ENCODE measurements at places on chromosomes 2 and 18.

DNA sequence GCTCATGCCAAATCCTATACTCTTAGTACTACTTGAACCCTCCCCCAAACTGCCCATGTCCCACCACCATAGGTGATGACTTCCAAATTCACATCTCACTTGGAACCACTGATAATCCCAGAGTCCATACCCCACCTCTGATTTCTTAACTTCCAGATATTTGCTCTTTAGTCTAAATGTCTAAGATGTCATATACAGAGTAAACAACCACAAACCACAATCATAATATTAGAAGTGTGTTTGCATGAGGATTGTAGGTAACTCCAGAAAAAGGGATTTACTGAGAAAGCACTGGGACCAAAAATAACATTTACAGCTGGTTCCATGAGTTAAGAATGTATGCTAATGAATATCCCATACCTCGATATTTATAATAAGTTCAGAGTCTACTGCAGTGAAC, 146.2 kb downstream of the ZNF385B start:
- no peak for DNase-seq

- DNase-seq: no peak
Measured at GRCh38 chr18:45920367-45920766, 46.8 kb downstream of the EPG5 start.

DNA sequence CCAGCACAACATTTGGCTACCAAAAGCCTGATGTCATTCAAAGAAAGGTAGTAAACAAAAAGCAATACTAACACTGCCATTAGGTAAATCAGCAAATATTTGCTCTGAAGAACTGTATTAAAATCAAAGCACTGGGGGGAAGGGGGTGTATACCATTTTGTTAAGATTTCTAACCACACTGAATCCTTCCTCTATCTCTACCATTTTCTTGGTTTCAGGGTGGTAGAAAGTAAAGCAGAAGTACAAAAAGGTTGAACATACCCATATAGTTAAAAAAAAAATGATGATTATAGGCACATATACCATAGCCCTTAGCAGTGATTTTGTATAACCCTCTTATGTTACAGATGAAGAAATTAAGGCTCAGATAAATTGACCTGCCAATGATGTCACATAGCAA, 437.6 kb downstream of the ZEB2 start:
- no peak for DNase-seq

- no peak for DNase-seq
Measured at GRCh38 chr18:36427369-36427768, 129.9 kb downstream of the FHOD3 start.

- no peak for DNase-seq
Measured at GRCh38 chr18:36064027-36064808, 3.1 kb downstream of the RPRD1A start.

GRCh38 chr2:70943205-70943871, 7.6 kb downstream of the ATP6V1B1 start:
- DNase-seq: no peak

- DNase-seq: no peak
Measured at GRCh38 chr2:158140201-158140600, 38.5 kb downstream of the UPP2 start.

DNA sequence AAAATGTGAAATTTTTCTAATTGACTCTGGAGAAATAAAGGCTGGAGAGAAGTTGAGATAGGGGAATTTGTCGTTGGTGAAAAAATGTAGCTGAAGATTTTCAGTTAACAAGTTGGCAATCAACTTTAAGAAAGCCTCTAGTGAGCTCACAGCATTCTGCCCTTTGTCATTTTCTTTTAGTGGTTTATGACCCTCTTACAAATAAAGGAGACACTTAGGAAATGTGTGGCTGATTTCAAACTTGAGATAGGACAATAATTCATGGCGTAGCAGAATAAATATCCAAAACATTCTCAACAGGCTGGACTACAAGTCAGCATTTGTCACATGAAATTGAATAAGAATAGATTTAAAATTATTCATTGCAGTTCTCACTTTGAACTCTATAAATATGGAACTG, 412.5 kb upstream of the SPHKAP start:
- DNase-seq: no peak

- DNase-seq: no peak
Measured at GRCh38 chr2:16223161-16223840, 283.0 kb downstream of the MYCN start.

GRCh38 chr2:28451793-28452533, 43.9 kb upstream of the PLB1 start:
- DNase-seq: no peak

GRCh38 chr2:121598087-121598486, 51.2 kb downstream of the CLASP1 start:
- no peak for DNase-seq

DNA sequence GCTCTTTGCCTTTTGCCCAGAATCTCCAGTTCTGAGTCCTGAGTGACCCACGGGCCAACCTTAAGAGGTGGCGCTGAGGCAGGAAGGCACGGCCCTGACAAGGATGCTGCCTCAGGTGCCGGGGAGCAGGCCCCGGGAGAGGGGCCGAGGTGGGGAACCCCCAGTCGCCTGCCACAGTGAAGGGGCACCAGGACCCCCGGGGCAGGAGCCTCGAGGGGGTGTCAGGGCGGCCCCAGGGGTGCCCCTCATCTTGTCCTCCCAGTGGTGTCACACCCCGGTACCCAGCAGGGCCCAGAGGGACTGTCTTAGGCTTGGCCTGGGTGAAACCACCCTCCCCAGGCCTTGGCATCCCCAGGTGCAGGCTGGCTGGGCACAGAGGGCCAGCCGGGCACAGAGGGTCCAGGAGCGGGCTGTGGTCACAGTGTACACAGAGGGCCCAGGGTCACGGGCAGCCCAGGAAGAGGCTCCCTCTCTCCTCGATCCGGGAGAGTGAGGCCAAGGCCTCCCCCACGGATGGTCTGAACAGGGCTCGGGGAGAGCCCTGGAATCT, 1.0 kb downstream of the PDCD1 start:
- no peak for DNase-seq

GRCh38 chr2:178761759-178762371, 45.4 kb downstream of the TTN start:
- DNase-seq: peak; percentile 37

Measured in RCC 7860 (cell line).